ENCODE measurements at places on chromosomes 4 and X. TPM values are rescaled to one million over a fixed set of nuclear protein-coding genes. Genes with fewer than 3 reads are reported as not detected.

- no peak overlapping the region for H3K4me3 ChIP-seq
- no peak overlapping the region for H3K27ac ChIP-seq
- no peak for DNase-seq
Observed at GRCh38 chr4:119693126-119693525, 64.5 kb upstream of the PDE5A start.

DNA sequence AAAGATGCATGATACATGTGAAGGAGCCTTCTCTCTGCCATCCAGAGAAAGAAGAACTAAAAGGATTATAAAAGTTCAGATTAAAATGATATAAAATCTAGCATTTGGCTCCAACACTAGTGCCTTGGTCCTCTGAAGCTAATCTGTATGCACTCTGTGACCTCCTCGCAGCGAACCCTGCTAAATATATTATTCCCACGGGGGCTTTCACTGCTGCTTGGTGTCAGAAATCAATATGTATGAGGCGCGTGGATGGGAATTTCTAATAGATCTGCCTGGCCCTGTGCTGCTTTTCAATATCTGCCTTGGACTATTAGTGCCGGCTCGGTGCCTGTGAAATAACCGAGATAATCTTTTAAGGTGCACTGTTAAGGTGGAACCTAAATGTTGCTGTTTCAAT lies 69.7 kb downstream of the CXXC4 start:
- H3K27ac ChIP-seq = no peak overlapping the region
- no peaks in the 10 kb centered on the region for H3K27me3 ChIP-seq
- no peaks in the 10 kb centered on the region for H3K36me3 ChIP-seq
- no peak for DNase-seq

DNA sequence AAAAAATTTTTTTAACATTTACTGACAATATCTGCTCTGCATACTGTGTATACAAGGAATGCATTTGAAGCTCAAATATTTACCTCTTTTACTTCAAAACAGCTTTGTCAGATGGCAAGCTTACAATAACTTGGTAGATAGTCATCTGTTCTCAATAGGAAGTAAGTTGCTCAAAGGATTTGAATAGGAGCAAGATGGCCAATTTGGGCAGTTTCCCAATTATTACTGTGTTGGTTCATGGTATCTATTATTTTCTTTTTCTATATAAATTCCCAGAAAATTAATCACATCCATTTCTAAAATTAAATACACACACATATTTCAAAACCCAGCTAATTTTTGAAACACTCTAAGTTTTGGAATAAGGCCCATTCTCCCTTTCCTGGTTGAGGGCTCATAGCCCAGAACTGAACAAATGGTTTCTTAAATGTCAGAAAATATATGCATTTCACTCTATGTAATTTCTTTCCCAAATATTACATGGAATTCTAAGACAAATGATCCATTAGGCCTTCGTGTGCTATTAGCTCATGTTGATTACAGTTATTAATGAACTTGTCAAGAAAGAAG lies 60.2 kb upstream of the BLTP1 start:
- H3K4me3 ChIP-seq = no peak overlapping the region
- no peaks in the 10 kb centered on the region for H3K27me3 ChIP-seq
- no peak overlapping the region for H3K27ac ChIP-seq
- H3K36me3 ChIP-seq = no peaks in the 10 kb centered on the region

DNA sequence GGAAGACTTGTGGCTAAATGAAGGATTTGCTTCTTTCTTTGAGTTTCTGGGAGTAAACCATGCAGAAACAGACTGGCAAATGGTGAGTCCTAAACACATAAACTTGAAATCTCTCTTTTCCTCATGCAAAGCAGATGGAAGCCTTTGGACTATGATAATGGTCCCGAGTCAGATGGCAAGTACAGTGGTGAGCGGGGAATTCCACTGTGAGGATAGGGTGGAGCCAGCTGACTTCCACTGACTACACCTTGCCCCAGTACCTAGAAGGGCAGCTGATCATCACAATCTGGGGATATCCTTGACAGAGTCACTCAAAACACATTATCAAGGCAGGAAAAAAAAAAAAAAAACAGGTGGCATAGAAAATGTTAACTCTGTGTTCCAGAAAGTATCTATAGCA lies 34.3 kb downstream of the ENPEP start:
- H3K4me3 ChIP-seq = no peak overlapping the region
- no peak overlapping the region for H3K27ac ChIP-seq
- no peaks in the 10 kb centered on the region for H3K27me3 ChIP-seq
- DNase-seq = no peak
- no peaks in the 10 kb centered on the region for H3K4me1 ChIP-seq
- H3K36me3 ChIP-seq = no peaks in the 10 kb centered on the region

DNA sequence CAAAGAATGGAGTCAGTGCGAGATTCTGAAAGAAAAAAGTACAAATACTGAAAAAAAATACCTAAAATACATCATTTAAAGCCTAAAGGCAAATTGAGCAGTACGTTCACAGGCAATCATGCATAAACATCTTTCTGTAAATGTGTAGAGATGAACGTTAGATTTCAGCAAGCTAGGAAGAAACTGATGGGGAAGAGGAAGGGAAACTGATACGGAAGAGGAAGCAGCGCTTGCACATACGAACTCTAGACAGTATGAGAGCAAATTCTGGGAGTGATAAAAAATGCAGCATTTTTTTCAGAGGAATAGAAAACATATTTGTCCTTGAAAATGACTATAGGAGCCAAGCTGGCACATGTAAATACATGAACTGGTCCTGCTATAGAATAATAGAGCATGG lies 9.4 kb downstream of the ANKRD50 start:
- peaks cover 4% of the 10 kb centered on the region for H3K4me1 ChIP-seq
- H3K27ac ChIP-seq = no peak overlapping the region
- no peak overlapping the region for H3K4me3 ChIP-seq
- no peaks in the 10 kb centered on the region for H3K36me3 ChIP-seq
- no peak for DNase-seq

GRCh38 chrX:23598575-23598974 lies 68.7 kb upstream of the PRDX4 start:
- H3K27ac ChIP-seq = no peak overlapping the region
- H3K4me1 ChIP-seq = no peaks in the 10 kb centered on the region
- no peak for DNase-seq
- H3K4me3 ChIP-seq = no peak overlapping the region
- H3K36me3 ChIP-seq = no peaks in the 10 kb centered on the region

UGT8 gene
- 0.16 TPM for total RNA-seq
